ENCODE measurements at places on chromosomes 1 and 21. TPM values are rescaled to one million over a fixed set of nuclear protein-coding genes. Genes with fewer than 3 reads are reported as not detected.

DNA sequence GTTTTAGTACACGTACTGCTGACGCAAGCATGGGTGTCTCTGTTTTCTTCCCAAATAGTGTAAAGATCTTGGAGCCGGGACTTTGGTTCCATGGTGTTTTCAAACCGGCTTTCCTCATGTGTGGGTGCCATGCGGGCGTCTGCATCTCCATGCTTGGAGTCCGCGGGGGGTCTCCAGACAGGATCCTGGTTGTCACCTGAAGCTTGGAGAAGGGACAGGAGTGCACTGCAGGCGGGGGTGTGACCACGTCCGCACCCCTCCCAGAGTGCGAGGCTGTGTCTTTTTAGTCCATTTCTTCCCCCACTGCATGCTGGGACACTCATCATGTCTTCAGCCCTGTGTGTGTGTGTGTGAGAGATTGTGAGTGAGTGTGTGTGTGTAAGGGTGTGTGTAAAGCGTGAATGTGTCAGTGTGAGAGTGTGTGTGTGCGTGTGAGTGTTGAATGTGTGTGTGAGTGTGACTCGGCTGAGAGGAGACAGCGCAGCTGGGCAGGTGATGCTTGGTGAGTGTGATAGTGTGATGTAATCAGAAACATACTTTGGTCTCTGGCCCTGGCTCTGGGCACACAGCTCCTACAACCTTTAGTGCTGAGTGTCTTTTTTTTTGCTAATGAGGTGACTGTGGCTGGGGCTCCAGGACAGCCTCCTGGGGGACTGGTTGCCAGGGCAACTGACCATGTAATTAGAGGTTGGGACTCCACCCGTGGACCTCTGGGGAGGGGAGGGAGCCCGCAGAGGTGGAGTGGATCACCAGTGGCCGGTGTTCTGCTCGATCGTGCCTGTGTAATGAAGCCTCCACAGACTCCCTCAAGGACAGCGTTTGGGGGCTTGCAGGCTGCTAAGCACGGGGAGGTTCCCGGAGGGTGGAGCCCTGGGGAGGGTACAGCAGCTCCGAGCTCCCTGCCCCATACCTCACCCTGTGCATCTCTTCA, 55.1 kb downstream of the AGPAT3 start:
- H3K27ac ChIP-seq: no peak overlapping the region
- H3K4me1 ChIP-seq: no peaks in the 10 kb centered on the region
- H3K4me3 ChIP-seq: no peak overlapping the region

- no peaks in the 10 kb centered on the region for H3K27me3 ChIP-seq
- H3K36me3 ChIP-seq: no peaks in the 10 kb centered on the region
- no peaks in the 10 kb centered on the region for H3K4me1 ChIP-seq
- no peak overlapping the region for H3K4me3 ChIP-seq
Measured at GRCh38 chr1:94676686-94677085, 135.1 kb upstream of the F3 start.

GRCh38 chr1:28577738-28578536, 14.1 kb upstream of the RAB42 start:
- H3K4me3 ChIP-seq: no peak overlapping the region
- no peaks in the 10 kb centered on the region for H3K36me3 ChIP-seq
- no peaks in the 10 kb centered on the region for H3K27me3 ChIP-seq
- no peak overlapping the region for H3K27ac ChIP-seq

DNA sequence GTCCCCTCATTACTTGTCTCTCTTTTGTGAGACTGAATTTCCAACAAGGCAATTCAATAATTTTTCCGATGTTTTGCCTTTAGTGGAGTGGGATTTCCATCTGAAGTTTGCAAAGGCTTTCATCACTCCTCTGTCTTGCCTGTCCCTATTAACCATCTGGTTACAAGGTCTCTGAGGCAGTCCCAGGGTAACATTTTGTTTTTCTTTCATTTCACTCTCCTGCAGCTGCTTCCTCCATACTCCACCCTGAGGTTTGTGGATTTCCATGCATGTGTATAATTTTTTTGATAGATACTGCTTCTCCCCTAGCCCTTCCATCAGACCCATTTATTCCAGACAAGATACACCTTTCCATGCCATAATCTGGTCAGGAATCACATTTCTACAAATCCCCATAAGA, 366.8 kb downstream of the PTBP2 start:
- no peaks in the 10 kb centered on the region for H3K27me3 ChIP-seq
- no peak overlapping the region for H3K27ac ChIP-seq
- no peaks in the 10 kb centered on the region for H3K4me1 ChIP-seq
- H3K36me3 ChIP-seq: no peaks in the 10 kb centered on the region
- DNase-seq: no peak
- H3K4me3 ChIP-seq: no peak overlapping the region

Gene CNR2
- polyA plus RNA-seq: not detected

Gene BEST4
- polyA plus RNA-seq: 0.56 TPM

All from pancreas (tissue), 10 donors.